ENCODE measurements at places on chromosomes 1 and 21.
A peak's percentile ranks its signal among the peaks of the same experiment; 100 is the strongest.

DNA sequence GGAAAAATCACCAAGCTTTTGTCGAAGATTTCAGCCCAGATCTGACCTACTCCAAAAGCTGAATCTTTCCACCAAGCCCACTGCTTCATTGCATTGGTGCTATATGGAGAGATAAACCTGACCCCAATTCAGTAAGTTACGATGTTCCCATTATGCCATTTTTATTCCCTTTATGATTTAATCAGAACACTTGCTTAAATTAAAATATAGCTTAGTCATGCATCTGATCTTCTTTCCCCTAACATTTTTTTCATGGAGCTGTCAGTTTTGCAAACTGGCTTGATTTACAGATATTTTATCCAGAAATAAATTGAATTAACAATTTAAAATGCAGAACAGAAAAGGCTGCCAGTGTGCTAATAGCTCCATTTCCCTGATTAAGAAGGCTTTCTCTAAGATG lies 503.5 kb upstream of the C1orf87 start:
- DNase-seq, result no peak

GRCh38 chr1:197144570-197145325 lies 1.7 kb downstream of the ASPM start:
- peak; percentile 22 for DNase-seq

DNA sequence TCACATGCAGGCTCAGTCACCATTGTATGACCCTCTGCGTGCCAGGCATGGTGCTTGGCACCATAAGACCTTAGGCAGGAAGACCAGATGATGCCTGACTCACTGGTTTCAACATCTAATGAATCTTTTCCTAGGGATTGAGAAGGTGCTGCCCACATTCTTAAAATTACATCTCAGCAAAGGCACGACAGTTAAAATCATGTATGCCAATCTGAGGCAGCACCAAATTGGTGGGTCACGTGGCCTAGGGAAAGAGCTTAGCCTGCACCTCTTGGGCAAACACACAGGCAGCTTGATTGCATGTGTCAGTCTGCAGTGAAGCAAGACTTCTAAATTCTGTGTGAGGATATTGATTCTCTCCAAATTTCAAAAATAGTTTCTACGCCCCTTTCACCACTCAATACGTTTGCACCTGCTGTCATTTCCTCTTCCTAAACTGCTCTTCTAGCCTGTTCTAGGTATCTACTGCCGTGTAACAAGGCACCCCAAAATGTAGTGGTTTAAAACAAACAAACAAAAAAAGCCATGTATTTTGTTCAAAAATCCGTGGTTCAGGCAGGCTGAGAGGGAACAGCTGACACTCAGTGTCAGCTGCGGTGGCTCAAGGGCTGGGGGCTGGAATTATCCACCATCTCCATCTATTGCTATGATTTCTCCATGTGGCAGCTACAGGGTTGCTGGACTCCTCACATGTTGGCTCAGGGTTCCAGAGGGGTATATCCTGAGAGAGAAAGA lies 160.2 kb upstream of the FGGY start:
- no peak for DNase-seq

DNA sequence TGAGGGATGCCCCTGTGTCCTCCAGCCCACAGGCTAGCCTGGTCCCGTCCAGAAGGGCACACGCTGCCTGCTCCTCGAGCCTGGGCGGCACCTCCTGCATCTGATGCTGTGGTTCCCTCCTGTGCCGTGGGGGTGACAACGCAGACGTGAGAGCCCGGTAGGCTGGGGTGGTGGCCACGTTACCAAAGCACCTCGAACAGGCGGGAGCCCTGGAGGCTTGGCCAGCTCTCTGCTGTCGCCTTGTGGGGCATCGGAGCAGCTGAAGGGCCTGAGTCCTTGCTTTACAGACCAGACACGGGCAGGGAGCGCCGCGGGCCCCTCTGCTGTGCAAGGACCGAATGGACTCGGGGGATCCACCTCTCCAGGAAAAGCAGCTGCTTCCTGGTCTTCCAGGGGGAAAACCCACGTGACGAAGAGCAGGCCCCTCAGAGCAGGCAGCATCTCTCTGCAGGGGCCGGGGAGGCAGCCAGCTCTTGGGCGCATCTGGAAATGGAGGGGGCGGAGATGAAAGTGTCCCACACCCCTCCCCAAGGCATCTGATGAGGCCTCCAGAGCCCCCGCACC lies 133.3 kb downstream of the NPHP4 start:
- DNase-seq, result no peak

DNA sequence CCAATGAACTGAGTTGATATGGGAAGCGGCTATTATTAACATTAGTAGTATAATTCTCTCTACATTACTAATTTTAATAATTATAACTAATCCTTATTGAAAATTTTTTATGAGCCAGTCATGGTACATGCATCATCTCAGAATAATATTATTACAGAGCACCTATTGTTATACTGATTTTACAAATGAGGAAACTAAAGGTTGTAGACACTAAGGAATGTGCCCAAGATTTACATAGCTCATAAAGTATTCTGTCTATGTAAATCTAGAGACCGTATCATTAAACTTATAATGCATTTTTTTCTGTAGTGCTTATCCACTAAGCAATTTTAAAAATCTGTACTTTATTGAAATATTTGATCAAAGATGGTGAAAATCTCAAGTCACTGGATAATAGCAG lies 825.9 kb downstream of the PLA2G4A start:
- DNase-seq, result no peak

- DNase-seq, result peak; percentile 53
These were observed 4.0 kb downstream of the WDR26 start for GRCh38 chr1:224430511-224431113.

DNA sequence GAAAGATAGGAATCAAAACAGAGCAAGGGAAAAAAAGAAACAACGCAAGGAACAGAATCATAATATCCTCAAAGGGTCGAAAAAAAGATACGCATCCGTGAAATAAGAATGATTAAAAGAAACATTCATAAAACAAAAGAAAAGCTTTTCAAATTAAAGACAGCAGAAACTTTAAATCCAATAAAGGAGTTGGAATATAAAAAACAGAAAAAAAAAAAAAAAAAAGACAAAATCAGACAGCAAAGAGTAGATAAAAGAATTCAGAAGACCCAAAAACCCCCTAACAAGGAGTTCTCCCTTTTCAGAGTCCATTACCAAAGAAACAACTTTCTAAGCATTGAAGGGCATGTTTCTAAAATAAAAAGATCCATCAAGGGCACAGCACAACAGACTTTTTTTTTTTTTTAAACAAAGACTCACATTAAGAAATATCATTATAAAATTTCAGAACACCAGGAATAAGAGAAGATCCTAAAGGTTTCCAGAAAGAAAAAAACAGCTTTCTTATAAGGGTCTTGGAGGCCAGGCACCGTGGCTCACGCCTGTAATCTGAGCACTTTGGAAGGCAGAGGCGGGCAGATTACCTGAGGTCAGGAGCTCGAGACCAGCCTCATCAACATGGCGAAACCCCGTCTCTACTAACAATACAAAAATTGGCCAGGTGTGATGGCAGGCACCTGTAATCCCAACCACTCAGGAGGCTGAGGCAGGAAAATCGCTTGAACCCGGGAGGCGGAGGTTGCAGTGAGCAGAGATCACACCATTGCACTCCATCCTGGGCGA lies 44.7 kb downstream of the ENAH start:
- DNase-seq, result no peak

DNA sequence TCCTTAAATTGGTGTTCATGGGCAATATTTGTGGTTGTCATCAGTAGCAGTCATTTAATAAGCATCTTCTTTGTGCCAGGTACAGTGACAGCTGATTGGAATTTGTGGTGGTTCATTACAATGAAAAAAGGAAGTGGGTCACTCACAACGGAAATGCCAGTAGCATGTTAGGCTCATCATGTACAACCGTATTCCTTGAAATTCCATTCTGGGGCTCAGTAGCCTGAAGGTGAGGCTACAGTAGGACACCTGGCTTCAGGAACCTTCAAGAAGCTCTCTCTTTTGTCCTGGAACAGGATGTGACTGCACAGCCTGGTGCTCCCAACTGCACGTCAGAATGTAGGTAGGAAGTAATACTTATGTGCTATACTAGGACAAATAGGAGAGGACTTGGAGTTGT lies 93.9 kb downstream of the ST3GAL3 start:
- DNase-seq, result no peak

DNA sequence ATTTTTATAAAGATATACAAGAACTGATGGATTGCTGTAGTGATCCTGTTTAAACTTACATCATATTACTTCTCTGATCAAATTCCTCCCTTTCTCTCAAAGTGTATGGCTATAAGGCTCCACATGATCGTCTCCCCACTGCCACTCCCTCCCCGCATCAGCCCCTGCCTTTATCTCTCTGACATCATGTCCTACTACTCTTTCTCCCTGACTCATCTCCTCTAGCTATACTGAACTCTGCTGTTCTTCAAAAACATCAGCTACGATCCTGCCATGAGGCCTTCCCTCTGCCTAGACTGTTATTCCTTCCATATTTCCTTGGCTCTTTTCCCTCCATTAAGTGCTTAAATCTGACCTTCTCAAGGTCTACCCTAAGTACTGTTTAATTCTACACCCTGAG lies 22.8 kb downstream of the HFM1 start:
- DNase-seq, result no peak

DNA sequence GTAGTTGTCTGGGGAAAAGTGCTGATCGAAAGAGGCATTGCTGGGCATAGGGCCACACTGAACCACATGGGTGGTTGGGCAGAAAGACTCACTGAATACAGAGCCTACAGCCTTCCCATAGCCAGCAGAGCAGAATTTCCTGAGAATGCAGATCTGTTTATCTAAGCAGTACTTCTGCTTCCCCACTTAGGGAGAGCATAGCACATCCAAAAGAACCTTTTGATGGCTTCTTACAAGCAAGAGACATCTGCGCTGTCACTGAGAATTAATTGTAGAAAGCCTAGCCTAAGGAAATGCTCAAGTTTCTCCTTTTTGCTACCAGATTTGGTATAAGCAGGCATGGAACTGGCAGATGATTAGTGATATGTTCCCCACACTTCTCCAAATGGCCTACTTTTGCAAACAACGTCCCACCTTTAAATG lies 13.0 kb upstream of the KLHDC8A start:
- no peak for DNase-seq

- no peak for DNase-seq
These were observed 188.3 kb downstream of the NRIP1 start for GRCh38 chr21:14876524-14876840.

DNA sequence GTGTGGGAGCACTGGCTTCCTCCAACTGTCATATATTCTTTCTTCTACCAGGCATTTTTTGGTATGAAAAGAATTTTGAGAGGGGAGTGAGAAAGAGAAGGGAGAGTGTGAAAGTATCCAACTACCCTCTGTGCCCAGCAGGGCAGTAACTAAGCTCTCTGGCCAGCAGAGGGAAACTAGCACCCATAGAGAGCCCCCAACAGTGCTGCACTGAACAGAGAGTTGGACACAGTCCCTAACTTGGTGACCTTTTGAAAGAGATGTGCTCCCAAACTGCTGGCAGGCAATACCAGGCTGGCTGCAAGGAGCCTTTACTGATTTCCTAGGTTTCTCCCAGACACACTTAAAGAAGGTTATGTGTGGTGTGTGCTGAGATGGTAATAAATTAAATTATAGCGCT lies 118.8 kb upstream of the PBX1 start:
- no peak for DNase-seq

DNA sequence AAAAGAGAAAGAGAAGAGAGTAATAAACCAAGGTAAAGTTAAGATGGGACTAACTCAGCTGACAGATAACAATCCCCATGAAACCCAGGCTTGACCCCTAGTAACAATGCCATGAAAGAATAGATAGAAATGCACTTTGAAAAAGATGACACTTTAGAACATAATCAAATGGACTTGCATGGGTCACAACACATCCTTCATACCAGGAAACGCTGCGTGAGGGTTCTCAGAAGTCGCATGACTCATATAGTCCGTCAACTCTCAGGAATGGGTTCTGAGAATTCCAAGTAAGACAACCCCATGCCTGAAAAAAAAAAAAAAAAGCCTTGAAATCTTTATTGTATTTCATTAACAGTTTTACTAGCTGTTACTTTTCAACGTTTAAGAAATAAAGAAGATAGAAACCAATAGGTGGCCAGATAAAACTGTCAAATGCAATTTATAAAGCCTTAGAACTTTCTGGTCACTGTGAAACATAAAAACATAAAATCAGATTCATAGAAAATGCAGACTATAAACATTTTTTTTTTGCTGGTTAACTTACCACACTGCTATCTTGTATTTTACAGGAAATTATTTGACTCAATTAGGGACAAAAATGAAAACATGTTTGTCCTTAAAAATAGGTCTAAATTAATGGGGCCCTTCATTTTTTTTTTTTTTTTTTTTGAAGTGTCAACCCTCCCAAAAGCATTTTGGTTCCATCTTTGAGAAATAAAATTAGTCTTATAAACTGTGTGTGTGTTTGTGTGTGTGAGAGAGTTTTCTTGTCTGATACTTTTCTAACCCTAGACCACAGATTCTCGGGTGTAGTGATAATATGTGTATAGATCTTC lies 202.1 kb downstream of the NCAM2 start:
- no peak for DNase-seq

DNA sequence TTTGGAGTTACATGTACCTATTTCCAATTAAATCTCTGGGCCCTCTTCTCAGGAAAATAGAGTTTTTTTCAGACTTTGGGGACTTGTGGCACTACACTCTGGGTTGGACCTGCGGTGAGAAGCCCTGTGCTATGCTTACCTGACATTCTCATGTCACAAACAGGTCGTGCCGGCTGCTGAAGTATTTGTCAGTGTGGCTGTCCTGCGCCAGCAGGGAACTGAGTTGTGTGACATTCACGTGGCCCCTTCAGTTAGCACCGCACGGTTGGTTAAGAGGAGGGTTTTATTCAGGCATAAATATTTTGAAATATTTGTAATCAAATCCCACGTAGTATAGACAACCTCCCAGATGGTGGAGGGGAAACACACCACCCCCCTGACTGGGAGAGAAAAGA lies 6.3 kb upstream of the COL6A2 start:
- DNase-seq, result no peak

GRCh38 chr1:157770442-157771043 lies 6.4 kb downstream of the FCRL2 start:
- DNase-seq, result no peak

DNA sequence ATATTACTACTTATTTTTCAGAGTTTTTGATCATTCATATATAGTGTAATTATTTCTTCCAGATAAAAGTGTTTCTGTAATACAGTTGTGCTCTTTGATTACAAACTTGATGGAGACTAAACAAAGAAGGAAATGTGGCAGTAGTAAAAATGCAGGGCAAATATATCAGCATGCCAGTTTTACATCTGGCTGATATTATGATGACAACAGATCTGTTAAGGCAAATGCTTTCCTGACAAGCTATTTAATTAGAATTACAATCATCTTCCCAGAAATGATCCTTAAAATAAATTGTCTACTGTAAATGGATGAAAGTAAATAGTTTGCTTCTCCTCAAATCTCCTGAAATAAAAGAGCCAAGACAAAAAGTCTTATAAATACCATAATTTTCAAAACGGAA lies 1659.8 kb downstream of the BRINP3 start:
- no peak for DNase-seq

DNA sequence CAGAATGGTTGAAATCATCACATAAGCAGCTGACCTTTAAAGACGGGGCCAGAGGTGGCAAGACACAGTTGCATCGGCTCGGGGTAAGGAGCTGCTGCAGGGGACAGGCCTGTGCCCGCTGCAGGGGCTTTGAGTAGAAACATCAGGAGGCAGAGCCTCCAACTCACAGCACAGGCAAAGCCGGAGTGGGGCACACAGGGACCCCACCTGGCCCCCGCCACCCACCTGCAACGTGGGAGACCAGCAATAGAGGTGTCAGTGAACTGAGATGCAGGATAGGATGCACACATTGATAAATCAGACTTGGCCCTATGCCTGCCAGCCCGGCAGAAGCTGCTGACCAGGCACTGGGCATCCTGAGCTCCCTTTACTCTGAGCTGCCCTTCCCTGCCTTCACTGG lies 257.2 kb downstream of the NPHP4 start:
- DNase-seq, result no peak
